ENCODE measurements at places on chromosomes 3 and 15.

- DNase-seq, result no peak
These were observed 158.0 kb downstream of the CDIN1 start for GRCh38 chr15:36737430-36737891.

DNA sequence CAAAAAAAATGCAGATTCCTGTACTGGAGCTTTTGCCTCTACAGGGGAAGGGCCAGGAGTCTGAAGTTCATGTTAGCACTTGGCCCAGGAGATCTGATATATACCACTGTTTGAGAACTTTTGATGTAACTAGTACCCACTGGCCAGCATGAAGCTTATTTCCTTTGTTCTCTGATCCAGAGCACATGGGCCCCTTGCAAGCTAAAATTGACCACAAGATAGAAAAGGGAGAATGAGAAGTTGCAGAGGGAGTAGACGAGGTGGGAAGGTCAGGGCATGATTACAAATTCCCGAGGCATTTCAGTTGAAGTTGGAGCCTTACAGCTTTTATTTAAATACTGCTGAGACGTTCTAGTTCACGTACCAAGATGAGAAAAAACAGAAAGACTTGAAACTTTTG is 28.2 kb downstream of the TGM4 start:
- DNase-seq, result no peak

DNA sequence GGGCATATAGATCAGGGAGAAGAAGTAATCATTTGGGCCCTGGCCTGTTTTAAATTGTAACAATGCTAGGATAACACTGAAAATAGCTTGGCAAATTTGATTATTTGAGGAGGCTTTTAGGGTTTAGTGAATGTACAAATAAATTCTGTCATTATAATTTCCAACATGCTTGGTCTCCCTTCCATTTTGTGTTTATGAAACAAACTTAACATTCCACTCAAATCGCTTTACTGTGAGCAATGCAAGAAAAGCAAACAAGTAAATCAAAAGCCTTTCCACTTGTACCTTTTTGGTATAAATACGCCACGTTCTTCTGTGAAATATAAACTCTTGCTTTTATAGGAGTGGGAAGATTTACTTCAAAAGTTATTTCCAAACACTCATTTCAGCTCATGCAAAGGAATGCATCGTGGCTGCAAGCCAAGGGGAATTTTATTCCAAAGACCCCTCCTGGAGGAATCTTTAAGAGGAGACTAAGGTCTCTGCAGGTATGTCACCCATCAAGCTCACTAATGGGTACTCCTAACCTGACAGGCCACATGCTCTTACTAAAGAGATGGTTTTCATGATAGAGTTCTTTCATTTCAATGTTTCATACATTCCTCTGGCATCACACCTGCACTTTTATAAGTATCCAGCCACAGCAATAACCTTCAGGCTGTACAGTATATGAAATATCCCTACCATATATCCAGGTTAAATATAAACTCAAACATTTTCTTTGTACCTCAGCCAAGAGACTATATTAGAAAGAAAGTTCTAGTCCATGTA is 115.2 kb downstream of the P3H2 start:
- DNase-seq, result no peak

GRCh38 chr15:101053261-101053660 is 134.1 kb downstream of the LRRK1 start:
- DNase-seq, result no peak

GRCh38 chr15:84654689-84655453 is 788 bp upstream of the WDR73 start:
- no peak for DNase-seq

- DNase-seq, result no peak
These were observed 62.4 kb upstream of the SIAH2 start for GRCh38 chr3:150825192-150825915.

DNA sequence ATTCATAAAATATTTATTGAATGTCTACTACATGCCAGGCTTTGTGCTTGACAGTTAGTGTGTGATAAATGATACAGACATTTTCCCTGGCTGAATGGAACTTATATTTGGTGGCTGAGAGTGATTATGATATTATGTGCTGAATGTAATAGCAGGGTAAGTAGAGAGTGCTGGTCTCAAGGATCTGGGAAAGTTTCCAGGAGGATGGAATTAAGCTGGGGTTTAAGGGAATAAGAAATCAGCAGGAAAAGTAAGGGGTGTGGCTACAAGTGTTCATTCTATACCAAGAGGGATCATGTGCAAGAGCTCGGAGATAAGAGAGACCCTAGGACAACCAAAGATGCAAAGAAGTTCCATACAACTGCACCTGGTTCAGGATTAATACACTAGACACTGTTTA is 500.1 kb upstream of the CFAP20DC start:
- DNase-seq, result no peak

DNA sequence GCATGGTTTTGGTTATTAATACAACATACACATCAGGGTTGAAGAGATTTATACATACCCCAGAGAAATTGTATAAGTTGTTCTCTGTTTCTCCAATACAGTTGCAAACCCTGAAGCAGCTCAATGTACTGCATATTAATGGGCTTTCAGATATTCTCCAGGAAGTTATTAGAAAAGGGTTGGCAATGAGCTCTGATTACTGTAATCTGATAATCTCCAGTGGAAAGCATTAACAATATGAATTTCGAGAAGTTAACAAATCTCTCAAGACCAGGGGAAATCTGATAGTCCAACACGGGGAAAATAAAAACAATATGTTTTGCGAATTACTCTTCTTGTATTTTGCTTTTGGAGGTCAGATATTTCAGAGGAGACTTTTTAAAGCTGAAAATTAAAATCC is 950.1 kb downstream of the TBL1XR1 start:
- no peak for DNase-seq

GRCh38 chr3:171206283-171206682 is 179.8 kb upstream of the SLC2A2 start:
- DNase-seq, result no peak

GRCh38 chr3:31219131-31219843 is 313.4 kb upstream of the STT3B start:
- no peak for DNase-seq

DNA sequence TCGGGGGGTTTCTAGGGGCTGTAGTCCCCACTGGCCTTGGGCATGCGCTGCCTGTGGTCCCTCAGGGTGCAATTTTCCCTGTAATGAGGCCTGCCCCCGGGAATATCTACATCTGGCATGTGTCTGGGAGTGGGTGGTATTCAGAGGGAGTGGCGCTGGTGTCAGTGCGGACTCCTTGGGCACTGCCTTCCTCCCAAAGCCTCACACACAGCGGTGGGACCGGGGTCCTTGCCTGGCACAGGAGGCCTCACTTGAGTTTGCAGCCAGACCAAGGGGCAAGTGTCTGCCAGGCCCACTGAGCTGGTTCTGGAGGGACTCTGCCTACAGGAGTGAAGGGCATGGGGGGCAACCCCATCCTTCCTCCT is 53.5 kb upstream of the PCSK6 start:
- no peak for DNase-seq

DNA sequence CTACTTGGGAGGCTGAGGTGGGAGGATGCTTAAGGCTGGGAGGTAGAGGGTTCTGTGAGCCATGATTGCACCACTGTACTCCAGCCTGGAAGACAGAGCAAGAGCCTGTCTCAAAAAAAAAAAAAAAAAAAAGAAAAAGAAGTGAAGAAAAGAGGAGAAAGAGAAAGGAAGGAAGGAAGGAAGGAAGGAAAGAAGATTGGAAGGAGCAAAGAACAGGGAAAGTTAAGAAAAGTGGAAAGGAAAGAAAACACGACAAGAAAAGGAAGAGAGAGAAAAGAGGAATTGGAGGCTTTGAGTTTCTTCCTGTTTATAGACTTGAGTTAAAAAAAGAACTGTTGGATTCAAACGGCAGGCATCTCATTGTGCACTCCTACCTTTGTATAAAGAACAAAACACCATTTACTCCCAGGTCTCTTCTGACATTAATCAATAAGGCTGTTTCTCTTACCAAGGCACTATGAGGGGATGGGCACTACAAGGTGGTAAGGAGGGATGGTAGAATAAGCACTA is 73.5 kb downstream of the EDEM1 start:
- DNase-seq, result no peak

DNA sequence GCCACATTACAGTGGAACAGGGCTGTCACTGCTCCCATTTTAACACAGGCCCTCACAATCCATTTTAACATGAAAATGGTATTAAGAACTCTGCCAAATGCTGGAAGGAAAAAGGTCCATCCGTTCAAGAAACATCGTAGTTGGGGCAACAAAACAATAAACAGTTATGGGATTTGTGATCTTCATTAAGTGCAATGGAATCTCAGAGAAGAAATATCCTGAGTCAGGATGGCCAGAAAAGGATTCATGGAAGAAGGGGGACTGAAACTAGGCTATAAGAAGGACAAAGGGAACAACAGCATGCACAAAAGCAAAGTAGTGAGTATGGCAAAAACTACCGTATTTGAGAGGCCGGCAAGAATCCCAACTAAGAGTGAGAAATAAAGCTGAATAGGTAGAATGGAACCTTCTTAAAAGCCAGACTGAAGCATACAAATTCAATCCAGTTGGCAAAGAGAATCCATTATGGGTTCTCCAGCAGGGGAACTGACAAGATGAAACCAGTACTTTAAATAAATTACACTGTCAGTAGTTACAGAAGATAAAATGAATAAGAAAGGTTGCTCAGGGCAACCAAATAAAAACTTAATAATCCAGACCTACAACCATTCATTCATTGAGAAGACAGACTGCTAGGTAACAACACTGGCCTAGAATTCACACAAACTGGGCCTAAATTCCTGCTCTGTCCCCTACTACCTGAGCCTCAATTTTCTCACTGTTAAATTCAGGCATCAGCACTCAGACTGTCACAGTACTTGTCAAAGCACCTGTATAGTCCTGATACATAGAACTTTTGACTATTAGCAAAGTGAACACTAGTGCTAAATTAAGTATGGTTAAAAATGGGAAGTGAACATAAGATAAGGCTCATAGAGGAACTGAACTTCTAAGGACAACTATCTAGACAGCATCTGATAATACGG is 6.3 kb downstream of the TBL1XR1 start:
- no peak for DNase-seq

DNA sequence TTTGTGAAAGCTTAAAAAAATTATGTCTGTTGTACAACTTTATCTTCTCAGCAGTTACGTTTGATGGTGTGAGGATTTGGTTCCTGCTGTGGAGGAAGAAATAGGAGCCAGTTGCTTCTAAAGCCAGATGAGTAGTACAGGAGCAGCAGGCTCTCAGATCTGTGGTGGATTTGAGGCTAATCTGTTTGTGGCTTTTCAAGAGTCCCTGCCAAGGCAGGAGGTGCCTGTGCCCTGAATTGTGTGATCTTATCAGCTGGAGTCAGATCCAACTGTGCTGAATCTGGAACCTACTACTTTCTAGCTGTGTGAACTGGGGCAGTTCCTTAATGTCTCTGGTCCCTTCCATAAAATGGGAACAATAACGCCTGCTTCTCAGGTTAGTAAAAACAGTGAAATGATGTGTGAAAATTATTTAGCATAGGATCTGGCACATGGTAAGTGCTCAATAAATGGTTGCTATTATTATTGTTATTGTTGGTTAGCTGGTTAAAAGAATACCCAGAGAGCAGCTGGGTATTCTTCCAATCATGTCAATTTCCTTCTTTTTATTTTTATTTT is 7.7 kb downstream of the CLDN11 start:
- no peak for DNase-seq
